ENCODE measurements at places on chromosomes 16 and 17. TPM values are rescaled to one million over a fixed set of nuclear protein-coding genes. Genes with fewer than 3 reads are reported as not detected.

SMARCD2 gene
- total RNA-seq: 100 TPM

- DNase-seq: no peak
Measured at GRCh38 chr16:24353622-24354021, 97.5 kb downstream of the CACNG3 start.

GRCh38 chr17:48679385-48680096 is 42.8 kb downstream of the PRAC1 start:
- no peak for DNase-seq

GNAO1 gene
- 1.9 TPM for total RNA-seq

- DNase-seq: peak; percentile 12
Measured at GRCh38 chr16:17105239-17105797, 365.4 kb downstream of the XYLT1 start.

DNA sequence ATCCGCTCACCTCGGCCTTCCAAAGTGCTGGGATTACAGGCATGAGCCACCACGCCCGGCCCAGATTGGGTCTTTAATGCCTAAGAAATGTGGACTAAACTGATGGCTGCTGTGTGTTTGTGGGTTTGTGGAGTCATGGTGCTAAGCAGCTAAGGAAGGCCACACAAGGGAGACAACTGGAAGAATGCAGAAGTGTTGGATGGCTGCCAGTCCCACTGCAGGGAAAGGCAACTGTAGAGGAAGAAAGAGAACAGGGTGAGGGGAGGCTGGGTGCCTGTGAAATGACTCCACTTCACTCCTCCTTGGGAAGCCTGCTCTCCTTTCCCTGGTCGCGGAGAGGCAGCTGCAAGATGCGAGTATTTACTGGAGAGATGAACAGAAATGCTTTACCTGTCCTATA is 23.5 kb upstream of the SIAH1 start:
- no peak for DNase-seq

DCUN1D3 gene
- total RNA-seq: 18.2 TPM

AIPL1 gene
- 0.37 TPM for total RNA-seq

DNA sequence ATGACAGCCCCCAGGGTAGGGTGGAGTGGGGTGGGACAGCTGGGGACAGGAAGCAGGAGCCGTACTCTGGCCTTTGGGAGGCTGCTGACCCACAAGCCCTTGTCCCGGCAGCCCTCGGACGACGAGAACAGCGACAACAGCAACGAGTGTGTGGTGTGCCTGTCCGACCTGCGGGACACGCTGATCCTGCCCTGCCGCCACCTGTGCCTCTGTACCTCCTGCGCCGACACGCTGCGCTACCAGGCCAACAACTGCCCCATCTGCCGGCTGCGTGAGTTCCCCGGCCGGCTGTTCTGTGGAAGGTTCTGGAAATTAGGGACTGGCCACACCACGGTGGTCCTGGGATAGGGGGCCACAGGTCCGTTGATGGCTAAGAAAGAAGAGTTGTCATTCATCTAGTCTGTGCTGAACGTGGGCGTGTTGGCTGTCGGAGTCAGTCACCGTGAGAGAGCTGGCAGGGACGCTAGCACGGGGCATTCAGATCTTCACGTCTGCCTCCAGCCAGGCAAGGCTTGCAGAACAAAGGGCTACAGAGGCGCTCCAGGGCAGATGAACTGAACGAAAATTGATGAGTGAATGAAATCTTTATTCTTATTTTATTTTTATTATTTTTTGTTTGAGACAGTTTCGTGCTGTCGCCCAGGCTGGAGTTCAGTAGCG is 19.8 kb upstream of the NUDT16L1 start:
- no peak for DNase-seq

GRCh38 chr17:49987681-49988441 is 7.2 kb downstream of the DLX3 start:
- peak; percentile 69 for DNase-seq

Measured in neural progenitor cell (in vitro differentiated cells).